ENCODE measurements at places on chromosomes 16 and 17.

GRCh38 chr17:19717411-19717908, 1.1 kb upstream of the SLC47A2 start:
- DNase-seq, result no peak

DNA sequence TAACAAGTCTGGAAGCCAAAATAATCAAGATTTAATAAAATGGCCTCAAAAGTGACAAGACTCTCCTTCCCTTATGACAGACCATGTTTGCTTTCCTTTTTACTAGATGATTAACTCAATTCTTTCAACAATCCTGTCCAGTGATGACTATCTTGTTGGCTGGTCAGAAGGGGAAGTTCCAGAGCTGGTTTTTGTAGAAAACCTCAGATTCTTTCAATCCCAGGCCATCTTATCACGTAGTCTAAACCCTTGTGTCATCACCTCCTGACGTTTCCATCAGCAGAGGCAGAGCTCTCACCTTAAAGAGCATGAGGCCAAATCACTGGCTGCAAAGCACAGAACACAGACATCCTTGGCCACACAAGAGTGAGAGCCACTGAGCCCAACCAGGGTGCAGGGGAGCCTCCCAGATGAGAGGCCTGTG, 125.3 kb downstream of the ANKRD11 start:
- DNase-seq, result no peak

GRCh38 chr17:42667088-42667951, 8.2 kb downstream of the TUBG2 start:
- peak; percentile 11 for DNase-seq

DNA sequence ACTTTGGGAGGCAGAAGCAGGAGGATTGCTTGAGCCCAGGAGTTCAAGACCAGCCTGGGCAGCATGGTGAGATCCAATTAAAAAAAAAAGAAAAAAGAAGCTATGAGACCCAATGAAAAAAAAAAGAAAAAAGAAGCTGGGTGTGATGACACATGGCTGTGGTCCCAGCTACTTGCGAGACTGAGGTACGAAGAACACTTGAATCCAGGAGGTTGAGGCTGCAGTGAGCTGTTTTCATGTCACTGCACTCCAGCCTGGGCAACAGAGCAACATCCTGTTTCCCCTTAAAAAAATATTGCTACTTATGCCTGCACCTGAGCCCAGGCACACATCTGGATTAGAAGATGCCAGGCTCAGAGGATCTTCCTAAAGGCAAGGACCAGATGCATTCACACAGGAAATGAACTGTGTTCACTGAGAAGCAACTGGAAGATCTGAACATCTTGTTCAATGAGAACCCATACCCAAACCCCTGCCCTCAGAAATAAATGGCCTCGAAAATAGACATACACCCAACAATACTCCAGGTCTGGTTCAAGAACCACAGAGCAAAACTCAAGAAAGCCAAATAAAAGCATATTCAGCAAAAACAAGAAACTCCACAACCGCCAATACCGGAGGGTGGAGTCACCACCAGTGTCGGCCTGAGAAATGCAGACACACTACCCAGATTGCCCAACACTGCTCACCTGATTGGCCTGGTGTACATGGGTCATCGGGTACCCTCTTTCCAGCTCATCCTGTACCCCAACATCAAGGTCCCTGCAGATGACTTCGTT, 4.4 kb downstream of the RNF135 start:
- DNase-seq, result no peak

- DNase-seq, result no peak
These were observed 441.6 kb upstream of the SALL1 start for GRCh38 chr16:51592535-51593300.

GRCh38 chr16:9322769-9323168, 231.3 kb downstream of the HAPSTR1 start:
- no peak for DNase-seq

DNA sequence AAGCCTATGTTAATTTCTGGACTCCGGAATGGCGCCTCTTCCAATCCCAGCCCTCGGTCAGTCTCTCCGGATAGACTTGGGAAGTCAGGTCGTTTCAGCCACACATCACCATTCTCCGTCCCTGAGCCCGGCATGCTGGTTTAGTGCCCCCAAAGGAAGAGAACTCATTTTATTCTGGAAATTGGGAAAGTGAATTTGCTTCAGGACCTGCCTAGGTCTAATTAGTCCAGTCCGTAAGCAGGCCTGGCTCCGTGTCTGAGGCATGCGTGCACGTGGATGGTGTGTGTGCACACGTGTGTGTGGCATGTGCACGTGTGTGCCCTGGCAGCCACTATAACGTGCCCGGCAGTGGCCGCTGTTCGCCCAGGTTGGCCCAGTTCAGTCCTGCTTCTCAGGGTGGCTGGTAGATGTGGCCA, 77.4 kb downstream of the RPA1 start:
- DNase-seq, result no peak

DNA sequence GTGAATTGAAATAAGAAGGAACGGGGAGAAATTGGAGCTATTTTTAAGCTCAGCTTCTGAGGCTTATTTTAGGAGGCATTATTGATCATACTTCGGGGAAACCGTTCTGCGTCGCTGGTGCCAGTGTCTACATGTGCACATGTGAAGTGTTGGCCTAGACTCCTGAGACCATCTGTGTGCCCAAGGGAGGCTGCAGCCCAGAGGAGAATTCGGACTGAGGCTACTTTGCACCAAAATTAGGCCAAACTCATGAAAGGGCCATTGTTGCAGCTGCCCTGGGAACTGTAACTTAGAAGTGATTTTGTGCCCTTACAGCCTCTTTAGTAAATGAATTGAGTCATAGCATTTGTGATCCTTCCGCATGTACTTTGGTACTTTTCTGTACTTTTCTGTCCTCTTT, 102.0 kb upstream of the NOL11 start:
- peak; percentile 42 for DNase-seq

DNA sequence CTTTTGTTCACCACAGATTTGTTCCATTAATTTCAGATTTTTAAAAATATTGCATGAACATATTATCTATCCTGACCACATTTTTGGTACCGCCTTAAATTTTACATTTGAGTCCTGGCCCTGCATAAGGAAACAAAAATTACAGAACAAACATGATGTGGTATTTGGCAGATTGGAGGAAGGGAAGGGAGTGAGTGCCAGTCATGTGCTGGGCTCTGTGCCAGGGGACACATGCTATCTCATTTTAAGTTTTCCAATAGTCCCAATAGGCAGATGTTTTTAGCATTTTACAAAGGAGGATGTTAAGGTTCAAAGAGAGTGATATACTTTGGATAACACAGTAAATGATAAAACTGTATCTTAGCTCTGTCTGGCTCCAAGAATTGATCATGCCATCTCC, 185.1 kb downstream of the CDK5R1 start:
- no peak for DNase-seq

DNA sequence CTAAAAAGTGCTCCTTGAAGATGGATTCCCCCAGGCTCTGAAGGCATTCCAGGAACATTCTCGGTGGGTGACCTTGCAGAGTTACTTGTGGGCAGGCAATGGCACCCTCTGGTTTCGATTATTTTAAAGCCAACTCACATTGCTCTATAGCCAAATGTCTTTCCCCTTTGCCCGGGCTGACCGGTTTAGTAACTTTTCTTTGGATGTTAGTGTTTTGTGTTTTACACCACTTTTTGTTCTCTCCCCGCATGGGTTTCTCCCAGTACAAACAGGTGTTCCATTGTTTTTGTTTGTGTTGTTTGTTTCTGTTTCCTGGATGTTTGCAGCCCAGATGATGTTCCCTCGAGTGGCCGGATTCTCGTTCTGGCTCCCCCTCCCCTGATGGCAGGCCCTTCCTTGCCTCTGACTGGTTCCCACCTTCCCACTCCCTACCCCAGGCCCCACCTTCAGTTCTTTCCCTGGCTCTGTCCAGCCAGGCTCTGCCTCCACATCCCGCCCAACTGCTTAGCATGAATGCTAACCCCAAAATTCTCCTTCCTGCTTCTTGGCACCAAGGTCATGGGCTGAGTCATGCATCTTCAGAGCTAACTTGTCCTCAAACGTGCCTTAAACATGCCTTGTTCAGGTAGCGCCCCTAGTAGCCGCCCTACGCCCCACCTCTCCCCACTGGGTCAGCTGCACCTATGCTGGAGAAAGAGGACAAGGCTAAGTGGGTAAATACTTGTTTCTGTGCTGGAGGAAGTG, 40.6 kb downstream of the ELAC2 start:
- DNase-seq, result no peak

DNA sequence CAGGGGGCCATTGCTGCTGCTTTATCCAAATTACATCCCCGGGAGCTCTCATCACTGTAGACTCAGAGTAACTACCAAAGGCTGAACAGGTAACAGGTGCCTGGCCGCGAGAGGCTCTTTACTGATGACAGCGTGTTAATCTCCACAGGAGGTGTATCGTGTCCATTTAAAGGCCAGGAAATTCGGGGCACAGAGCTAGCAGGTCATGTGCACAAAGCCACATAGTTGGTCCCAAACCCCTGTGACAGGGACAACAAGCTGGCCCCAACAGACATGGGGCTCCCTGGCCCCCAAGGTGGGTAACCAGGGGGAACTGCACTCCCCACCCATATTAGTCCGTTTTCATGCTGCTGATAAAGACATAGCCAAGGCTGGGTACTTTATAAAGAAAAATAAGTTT, 55.3 kb upstream of the RBFOX3 start:
- DNase-seq, result no peak

DNA sequence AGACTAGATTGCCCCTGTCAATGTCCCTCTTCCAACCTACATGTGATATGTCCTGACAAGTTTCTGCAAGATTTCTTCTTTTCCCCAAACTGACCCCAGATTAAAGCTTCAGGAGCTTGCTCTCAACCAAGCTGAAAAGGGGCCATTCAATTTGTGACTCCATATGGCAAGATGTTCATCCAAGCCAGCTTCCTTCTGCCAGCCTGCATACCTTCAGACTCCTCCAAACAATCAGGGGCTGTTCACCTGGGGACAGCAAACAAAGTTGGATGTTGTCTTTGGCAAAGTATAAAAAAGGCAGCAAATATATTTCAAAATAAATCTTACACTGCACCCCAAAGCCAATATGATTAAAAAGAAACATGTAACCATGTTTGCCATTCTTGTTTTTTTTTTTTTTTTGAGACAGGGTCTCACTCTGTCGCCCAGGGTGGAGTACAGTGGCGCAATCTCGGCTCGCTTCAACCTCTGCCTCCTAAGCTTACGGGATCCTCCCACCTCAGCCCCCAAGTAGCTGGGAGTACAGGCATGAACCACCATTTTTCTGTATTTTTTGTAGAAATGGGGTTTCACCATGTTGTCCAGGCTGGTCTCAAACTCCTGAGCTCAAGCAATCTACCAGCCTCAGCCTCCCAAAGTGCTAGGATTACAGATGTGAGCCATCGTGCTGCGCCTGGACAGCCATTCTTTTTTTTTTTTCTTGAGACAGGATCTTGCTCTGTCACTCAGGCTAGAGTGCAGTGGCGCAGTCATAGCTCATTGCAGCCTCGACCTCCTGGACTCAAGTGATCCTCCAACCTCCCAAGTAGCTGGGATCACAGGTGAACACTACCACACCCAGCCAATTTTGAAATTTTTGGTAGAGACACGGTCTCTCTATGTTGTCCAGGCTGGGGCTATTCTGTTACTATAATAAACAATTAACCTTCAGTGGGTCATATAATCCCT, 50.0 kb upstream of the AKAP1 start:
- DNase-seq, result no peak

DNA sequence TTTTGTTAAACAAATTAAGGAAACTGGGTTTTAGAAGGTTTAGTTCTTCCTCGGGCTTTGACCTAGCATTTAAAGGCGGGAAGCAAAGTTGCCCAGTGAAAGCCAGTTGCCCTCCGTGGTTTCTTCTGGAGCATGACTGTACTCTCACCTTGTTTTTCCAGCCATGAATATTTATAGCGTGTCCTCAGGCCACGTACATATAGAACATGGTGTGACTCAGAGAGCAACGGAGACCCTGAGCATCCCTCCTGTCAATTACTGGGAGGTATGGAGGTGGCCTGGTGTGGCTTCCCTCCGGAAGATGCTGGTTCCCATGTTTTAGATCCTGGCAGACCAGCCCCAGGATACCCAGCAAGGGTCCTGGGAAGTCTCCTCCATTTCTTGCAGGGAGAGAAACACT, 48.4 kb downstream of the AKAP1 start:
- DNase-seq, result no peak

DNA sequence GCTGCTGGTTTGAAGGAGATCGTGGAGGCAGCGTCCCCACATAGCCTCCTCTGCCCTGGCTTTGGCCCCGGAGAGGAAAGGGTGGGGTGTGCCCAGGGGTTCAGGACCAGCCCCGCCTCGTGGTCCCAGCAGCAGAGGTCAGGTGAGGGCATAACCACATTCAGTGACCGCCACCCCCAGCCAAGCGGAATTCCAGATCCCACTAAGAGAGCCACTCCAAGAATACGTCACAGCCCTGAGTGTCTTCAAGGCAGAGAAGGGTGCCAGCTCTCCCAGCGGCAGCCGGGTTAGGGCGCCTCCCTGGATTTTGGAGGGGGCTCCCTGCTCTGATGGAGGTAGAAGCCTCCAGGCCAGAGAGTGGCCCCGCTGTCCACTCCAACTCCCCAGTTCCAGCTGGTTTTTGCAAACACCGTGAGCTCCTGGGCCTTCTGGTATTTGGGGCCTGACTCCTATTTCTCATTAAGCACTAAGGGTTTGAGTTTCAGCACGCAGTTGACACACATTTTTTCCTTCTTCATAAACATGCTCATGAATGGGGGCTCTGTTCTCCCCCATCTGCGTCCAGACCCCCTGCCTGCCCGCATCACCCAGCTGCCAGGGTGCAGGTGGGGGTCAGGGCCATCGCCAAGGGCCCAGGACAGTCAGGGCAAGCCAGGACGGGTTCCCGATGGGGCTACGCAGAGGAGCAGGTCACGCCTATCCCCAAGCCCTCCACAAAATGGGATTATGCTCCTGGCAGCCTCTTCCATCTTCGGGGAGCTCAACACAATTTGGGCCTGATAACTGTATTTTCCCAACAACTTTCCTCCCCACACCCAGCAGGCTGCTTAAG, 98.4 kb upstream of the PLCG2 start:
- DNase-seq, result no peak

DNA sequence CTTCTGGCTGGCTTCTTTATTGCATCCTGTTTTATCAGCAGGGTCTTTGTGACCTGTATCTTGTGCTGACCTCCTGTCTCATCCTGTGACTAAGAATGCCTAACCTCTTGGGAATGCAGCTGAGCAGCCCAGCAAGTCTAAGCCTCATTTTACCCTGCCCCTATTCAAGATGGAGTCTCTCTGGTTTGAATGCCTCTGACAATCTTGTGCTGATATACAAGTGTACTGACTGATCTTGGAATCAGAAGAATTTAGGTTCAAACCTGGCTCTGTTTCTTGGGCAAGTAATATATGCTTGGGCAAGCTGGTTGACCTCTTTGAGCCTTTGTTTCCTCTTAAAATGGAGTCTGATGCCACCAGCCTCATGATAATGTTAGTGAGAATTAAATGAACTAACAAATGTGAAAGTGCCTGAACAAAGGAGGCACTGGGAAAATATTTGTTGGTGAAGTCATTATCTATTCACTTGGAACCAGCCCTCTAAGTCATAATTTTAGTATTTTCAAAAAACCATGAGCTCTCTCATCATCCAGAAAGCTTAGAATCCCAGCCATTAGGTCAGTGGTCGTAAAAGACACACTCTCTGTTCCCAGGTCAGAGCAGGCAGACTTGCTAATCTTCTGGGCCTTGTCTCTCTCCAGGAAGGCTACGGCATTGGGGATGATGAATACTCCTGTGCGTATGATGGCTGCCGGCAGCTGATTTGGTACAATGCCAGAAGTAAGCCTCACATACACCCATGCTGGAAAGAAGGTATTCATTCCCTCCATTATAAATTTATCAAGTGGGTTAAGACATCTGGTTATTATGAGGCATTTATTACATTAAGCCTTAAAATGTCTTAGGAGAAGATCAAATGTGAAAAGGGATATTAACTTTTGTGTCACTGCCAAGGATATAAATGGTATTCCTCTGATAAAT, 18.1 kb upstream of the ARL2BP start:
- no peak for DNase-seq
